Breast epithelium (tissue), 4 donors: ENCODE measurements at places on chromosomes 6 and 20. TPM values are rescaled to one million over a fixed set of nuclear protein-coding genes. Genes with fewer than 3 reads are reported as not detected.
A peak's percentile ranks its signal among the peaks of the same experiment; 100 is the strongest.

- H3K27me3 ChIP-seq, result no peaks in the 10 kb centered on the region
- no peak overlapping the region for H3K27ac ChIP-seq
- no peaks in the 10 kb centered on the region for H3K36me3 ChIP-seq
- no peaks in the 10 kb centered on the region for H3K4me1 ChIP-seq
- DNase-seq, result no peak
Observed at GRCh38 chr6:39444479-39445019, 122.0 kb upstream of the KCNK16 start.

DNA sequence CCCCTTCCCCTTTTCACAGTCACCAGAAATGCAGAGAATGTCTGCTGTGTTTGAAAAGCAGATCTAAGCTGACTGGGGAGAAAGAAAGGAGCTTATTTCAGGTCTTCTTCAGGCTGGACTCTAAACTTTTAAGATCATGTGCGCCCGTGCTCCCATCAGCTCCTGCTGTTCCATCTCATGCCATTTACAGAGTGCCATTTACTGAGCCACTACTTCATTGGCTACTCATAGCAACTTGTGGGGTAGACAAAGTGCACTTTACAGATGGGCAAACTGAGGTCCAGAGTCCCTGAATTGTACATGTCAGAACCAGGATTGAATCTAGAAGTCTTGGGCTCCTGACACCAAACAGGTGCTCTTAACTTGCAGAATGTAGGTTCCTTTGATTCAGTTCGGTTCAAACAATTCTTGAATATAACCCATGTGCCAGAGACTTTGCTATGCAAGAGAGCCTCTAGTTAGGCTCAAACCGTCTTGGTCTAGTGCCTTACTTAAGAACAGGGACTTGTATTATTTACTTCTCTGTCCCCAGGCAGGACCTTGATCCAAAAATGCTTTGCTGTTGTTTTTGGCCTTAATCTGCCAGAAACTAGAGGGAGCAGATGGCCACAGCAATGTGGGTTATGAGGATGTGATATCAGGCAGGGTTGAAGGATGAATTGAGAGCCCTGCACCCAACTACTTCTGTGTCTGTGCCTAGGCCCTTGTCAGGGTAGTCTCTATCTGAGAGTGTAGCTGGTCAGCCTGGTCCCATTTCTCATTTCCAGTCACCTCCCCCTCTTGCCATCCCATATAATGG lies 56.4 kb downstream of the RALY start:
- H3K27ac ChIP-seq, result no peak overlapping the region
- H3K27me3 ChIP-seq, result no peaks in the 10 kb centered on the region
- H3K36me3 ChIP-seq, result no peaks in the 10 kb centered on the region
- DNase-seq, result no peak
- H3K4me3 ChIP-seq, result no peak overlapping the region

GRCh38 chr6:32076321-32076809 lies 32.8 kb downstream of the TNXB start:
- no peak overlapping the region for H3K27ac ChIP-seq
- peak; percentile 35 for DNase-seq
- no peaks in the 10 kb centered on the region for H3K4me1 ChIP-seq
- H3K4me3 ChIP-seq, result no peak overlapping the region
- no peaks in the 10 kb centered on the region for H3K27me3 ChIP-seq

DNA sequence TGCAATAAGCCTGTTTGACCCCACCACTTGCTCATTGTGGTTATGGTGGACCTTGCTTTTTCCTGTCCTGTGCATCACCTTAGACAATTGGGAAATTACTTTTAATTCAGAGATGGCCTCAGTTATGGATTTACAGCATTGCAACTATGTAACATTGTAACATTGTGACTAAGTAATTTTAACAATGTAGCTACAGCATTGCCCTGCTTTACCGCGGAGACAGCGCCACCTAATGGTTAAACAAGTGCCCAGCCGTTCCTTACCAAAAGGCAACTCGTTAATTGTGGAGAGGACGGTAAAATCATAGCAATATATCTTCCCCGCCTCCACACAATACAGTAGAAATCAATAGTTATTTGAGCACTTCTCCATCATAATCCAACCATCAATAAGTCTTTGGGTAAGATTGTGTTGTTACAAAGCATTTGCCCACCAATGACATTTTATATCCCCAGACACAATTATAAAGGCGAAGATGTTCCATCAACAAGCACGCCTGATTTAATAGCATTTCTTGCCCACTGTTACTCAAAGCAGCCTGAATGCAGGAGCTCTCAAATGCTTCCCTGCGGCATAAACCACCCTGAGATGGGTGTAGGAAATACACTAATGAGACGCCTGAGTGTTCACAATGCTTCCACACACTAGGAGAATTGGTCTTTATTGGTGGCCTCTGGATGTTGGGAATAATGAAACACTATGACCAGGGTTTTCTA lies 93.7 kb downstream of the PROKR2 start:
- no peak for DNase-seq
- H3K27me3 ChIP-seq, result no peaks in the 10 kb centered on the region
- no peaks in the 10 kb centered on the region for H3K4me1 ChIP-seq
- no peak overlapping the region for H3K4me3 ChIP-seq
- no peak overlapping the region for H3K27ac ChIP-seq

DNA sequence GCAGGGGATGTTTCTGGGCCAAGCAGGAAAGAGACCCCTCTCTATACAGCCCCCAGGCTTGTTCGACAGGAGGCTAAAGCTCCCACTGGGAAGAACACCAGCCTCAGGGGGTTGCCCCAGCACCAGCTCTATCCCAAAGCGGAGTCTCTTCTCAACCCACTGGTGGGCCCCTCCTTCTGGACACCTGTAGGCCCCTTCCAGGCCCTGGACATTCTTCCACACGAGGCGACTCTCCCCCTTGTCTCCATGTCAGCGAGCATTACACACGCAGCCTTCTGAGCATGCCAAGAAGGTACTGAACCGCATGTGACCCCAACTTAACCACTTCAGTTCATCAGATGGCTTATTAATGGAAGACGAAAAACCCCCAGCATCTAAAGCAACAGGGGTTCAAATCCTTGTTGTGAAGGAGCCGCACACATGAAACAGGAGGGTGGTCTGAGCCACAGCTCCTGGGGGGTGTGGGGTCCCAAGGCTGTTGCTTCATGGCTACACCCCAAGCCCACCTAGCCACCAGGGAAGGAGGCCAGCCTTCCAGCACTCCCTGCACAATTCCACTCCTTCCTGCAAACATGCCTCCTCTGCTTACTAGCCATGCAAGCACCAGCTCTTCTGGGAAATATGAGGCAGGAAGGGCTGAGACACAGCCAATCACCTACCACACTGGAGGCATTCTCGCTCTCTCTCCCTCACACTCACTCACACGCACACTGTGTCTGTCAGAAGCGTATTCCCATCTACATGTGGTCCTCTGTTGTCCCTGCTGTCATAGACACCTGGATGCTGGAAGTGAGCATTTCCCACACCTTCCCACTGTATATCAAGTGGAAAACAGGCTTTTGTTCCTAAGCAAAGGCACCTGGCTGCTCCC lies 104.5 kb downstream of the NOL4L start:
- H3K4me1 ChIP-seq, result peaks cover 5% of the 10 kb centered on the region
- H3K4me3 ChIP-seq, result no peak overlapping the region
- no peak for DNase-seq
- H3K27ac ChIP-seq, result peak overlapping the region; percentile 84

DNA sequence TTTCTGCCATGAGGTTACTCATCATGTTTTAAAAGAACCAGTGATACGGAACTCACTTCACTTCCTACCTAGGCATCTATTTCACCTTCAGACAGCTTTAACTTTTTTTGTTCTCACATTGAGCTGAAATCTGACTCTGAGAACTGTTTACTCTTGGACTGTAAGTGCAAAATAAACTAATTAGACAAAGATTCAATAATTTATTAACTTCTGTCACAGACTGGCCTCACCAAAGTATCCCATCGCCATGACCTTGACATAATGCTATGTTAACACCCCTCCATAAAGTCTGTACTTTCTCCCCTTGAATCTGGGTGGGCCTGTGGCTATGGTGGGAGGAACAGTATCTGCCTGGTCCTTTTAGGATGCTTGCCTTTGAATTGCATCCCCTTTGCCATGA lies 448.1 kb downstream of the CBLN4 start:
- no peak overlapping the region for H3K27ac ChIP-seq
- no peaks in the 10 kb centered on the region for H3K36me3 ChIP-seq
- no peaks in the 10 kb centered on the region for H3K4me1 ChIP-seq
- no peaks in the 10 kb centered on the region for H3K27me3 ChIP-seq

- no peak overlapping the region for H3K4me3 ChIP-seq
- no peaks in the 10 kb centered on the region for H3K4me1 ChIP-seq
- no peak overlapping the region for H3K27ac ChIP-seq
- H3K36me3 ChIP-seq, result no peaks in the 10 kb centered on the region
- DNase-seq, result no peak
- H3K27me3 ChIP-seq, result no peaks in the 10 kb centered on the region
Observed at GRCh38 chr6:11204005-11204399, 28.5 kb downstream of the NEDD9 start.

- no peaks in the 10 kb centered on the region for H3K36me3 ChIP-seq
- H3K27ac ChIP-seq, result no peak overlapping the region
- no peaks in the 10 kb centered on the region for H3K4me1 ChIP-seq
- no peak overlapping the region for H3K4me3 ChIP-seq
- no peaks in the 10 kb centered on the region for H3K27me3 ChIP-seq
Observed at GRCh38 chr20:44449864-44450263, 25.8 kb upstream of the TTPAL start.

DNA sequence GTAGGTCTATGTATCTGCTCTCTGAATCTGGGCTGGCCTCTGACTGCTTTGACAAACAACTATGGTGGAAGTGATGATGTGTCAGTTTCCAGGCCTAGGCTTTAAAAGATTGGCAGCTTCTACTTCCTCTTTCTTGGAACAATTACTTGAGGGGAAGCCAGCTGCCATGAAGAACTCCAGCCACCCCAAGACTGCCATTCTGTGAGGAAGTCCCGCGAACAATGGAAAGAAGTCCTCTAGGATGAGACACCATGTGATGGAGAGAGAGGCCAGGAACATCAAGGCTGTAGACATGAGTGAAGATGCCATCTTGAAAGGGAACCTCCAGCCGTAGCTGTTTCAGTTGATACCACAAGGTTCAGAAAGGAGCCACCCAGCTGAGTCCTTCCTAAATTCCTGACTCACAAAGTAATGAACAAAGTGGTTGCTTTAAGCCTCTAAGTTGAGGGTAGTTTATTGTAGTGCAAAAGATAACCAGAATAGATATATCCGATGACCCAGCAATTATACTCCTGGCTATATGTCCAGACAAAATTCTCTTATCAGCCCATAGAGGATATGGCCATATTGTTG lies 15.3 kb upstream of the TCF15 start:
- no peak overlapping the region for H3K4me3 ChIP-seq
- H3K27ac ChIP-seq, result no peak overlapping the region
- DNase-seq, result no peak
- H3K4me1 ChIP-seq, result no peaks in the 10 kb centered on the region
- H3K36me3 ChIP-seq, result no peaks in the 10 kb centered on the region

DNA sequence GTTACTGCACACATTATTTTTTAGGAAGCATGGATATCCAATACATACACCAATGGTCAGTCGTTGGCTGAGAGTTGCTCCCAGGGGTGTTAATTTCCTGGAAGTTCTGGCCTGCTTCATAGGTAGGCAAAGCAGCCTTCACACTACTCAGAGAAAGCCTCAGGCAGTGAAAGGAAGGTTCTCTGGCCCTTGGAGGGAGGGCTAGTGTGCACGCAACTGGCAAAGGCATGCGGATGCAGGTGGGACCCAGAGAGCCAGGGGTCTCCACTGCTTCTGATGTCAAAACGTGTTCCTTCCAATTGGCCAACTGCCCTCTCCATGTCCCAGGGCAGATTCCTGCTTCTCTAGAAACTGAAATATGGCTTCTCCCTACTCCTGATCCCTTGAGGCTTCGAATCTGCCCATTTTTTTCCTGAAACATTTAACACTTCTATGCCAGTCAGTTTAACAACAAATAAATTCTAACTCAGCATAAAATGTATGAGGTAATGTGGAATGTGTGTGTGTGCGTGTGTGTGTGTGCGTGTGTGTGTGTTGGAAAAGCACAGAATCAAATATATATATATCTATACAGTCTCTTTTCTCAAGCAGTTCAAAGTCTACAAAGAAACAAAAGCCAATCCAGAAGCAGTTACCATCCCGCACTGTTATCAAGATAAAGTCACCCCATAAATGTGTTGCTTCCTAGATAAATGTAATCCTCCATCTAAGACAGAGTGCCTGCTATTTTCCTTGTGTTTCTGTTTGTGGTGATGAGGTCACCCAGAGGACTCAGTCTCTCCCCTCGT lies 94.0 kb upstream of the HIVEP1 start:
- H3K36me3 ChIP-seq, result no peaks in the 10 kb centered on the region
- no peak overlapping the region for H3K27ac ChIP-seq
- H3K4me3 ChIP-seq, result no peak overlapping the region
- no peak for DNase-seq
- no peaks in the 10 kb centered on the region for H3K27me3 ChIP-seq

GRCh38 chr6:69729870-69730449 lies 66.8 kb downstream of the LMBRD1 start:
- DNase-seq, result no peak
- no peak overlapping the region for H3K27ac ChIP-seq

DNA sequence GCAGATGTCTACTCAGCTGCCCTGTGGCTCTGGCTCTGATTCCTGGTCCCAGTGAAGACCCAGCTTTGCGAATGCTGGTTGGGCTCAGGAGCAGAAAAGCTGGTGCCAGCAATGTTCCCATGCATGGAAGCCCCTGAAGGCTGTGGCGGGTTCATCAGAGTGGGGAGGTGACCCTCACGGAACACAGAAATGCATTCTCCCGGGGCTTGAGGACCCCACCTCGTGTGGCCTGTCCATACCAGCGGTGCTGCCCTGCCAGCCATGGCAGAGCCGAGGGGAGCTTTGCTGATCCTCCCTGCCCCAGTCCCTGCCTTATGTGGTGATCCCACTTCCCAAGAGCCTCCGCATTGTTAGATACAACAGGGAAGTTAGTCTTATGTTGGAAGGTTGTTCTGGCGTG lies 157.7 kb upstream of the THBS2 start:
- DNase-seq, result no peak
- H3K27me3 ChIP-seq, result no peaks in the 10 kb centered on the region
- no peak overlapping the region for H3K27ac ChIP-seq
- H3K4me3 ChIP-seq, result no peak overlapping the region
- H3K4me1 ChIP-seq, result no peaks in the 10 kb centered on the region
- no peaks in the 10 kb centered on the region for H3K36me3 ChIP-seq

Gene WFDC5
- total RNA-seq, result not detected

Gene KCNK17
- 0.16 TPM for total RNA-seq

Gene PTK6
- 0.16 TPM for total RNA-seq

Gene ESR1
- 74.5 TPM for total RNA-seq

Gene DEF6
- 14.1 TPM for total RNA-seq

Gene TFEB
- total RNA-seq, result 18.4 TPM

Gene PPP2R5D
- total RNA-seq, result 25.2 TPM

Gene ADGB
- total RNA-seq, result not detected

Gene PRPH2
- total RNA-seq, result 0.32 TPM

Gene ENPP5
- 13.8 TPM for total RNA-seq

Gene PROKR2
- total RNA-seq, result not detected

Gene NNAT
- 82.1 TPM for total RNA-seq

Gene TCF21
- total RNA-seq, result not detected
